ENCODE measurements at places on chromosomes 5 and 9. TPM values are rescaled to one million over a fixed set of nuclear protein-coding genes. Genes with fewer than 3 reads are reported as not detected.

DNA sequence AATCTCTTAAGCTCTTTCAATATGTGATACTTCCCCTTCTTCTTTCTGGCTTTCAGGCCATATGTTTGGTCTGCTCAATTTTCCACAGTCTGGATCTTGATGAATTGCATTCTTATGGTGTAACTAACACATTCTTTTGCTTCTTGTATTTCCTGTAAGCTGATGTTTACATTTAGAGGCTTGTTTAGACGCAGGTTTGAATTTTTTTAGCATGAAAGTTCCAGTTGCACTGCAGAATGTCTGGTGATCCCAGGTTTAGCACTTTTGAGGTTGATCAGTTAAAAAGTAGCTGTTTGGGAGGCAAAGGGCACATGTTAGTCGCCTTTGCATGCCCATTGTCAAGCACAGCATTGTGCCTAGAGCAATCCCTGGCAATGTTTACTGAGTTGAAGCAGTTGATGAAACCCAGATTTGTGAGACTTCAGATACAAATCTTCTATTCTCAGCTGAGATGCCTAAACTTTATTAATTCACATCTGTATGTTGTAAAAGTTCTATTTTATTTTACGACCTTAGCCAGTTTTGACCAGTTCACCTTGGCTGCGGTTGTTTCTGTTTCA is 59.6 kb upstream of the SPATA31C2 start:
- peak; percentile 87 for DNase-seq

GRCh38 chr5:133396187-133396741 is 216.1 kb downstream of the FSTL4 start:
- DNase-seq, result no peak

GRCh38 chr9:97740848-97741821 is 44.0 kb upstream of the XPA start:
- DNase-seq, result peak; percentile 62

DNA sequence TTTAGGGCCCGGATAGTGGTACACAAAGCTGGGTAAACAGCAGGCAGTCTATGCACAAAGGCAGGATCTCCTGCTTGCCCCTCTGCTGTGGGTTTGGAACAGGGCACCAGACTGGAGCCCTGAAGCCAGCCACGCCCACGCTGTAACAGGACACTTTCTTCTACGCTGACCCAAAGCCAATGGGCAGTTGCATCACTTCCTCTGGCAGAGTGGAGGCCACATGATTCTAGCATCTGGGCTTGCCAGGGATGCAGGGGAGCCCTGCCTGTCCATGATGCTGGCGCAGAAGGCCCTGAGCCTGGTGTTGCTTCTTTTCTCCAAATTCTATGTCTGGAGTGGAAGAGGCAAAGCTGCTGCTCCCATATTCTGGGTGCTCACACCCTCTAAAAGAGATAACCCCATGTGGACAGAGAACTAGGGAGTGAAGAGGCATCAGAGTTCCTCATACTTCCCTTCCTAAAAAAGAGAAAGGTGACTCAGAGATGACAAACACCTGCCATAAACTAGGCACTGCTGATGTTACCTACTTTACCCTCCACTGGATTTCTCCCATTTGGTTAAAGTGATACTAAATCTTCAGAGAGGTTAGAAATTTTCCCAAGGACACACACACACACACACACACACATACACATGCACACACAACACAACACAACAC is 260.3 kb upstream of the KLF4 start:
- DNase-seq, result peak; percentile 96

GRCh38 chr5:149766460-149767280 is 36.6 kb downstream of the PPARGC1B start:
- DNase-seq, result no peak

DNA sequence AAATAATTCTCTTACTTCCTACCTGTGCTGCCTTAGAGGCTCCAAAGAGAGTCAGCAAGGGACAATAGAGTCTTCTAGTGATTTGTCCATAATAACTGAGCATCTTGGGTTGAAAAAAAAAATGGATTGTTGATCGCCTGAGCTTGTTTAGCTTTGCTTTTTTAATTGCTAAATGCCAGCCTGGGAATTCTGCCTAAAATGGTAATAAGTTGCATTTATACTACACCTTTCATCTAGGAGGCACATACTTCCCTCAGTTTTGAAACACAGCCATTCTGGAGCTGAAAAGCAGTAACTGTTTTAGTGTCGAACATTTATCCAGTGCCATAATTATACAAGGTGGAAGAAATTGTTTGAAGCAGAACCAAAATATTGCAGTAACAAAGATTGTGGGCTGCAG is 421.3 kb downstream of the CAAP1 start:
- DNase-seq, result no peak

DNA sequence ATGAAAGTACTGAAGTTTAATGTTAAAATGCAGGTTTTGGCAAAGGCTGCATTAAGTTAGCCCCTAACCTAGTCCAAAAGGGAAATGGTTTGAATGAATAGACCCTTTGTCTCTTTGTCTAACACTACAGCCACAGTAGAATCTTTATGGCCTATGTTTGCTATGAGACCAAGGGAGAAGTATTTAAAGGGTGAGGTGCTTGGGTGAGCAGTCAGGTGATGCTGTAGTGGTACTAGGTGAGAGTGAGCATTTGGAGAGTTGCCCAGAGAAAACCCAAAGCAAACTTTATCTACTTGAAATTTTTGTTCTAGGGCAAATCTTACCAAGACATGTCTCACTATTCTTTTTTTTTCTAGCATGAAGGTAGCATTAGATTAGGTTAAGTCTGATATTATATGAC is 1961.4 kb upstream of the WWC1 start:
- no peak for DNase-seq

DNA sequence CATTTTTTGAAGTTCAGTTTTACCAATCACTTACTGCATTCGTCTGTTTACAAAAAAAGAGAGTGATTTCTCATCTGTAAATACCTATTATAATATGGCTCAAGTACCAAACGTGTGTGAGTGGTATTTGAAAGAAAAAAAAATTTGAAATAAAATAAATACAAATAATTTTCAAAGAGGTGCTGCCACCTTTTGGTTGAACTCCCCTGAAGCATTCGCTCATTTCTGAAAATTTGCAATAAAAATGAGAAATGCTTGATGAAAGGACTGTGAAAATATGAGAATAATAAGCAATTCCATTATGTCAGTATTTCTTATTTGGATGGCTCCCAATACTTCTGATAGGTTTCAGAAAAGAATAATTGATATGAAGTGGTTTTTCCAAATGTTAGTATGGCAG is 409.9 kb downstream of the CTNND2 start:
- DNase-seq, result no peak

LCN12 gene
- total RNA-seq, result not detected

PITX1 gene
- total RNA-seq, result 10.3 TPM

TOR4A gene
- total RNA-seq, result 9.7 TPM

OR13C2 gene
- total RNA-seq, result not detected
